CD4-positive, alpha-beta T cell treated with Interleukin-21 for 1 hour (primary cell): ENCODE measurements at places on chromosomes 6 and 20.

DNA sequence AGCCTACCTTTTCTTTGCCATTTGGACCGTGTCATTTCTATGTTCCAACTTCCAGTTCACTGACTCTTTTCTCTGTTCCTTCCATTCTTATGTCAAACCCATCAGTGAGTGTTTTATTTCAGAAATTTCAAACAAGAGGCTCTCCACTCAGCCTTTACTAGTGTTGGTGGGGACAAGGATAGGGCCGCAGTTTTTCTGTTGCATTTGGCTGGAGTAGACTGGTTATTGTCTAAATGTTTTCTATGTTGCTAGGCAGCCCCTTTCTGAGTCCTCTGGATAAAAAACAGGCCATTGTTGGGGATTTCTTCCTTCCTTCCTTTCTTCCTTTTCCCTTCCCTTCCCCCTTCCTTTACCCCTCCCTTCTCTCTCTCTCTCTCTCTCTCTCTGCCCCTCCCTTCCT is 288.6 kb downstream of the PRKN start:
- no peak for DNase-seq

DNA sequence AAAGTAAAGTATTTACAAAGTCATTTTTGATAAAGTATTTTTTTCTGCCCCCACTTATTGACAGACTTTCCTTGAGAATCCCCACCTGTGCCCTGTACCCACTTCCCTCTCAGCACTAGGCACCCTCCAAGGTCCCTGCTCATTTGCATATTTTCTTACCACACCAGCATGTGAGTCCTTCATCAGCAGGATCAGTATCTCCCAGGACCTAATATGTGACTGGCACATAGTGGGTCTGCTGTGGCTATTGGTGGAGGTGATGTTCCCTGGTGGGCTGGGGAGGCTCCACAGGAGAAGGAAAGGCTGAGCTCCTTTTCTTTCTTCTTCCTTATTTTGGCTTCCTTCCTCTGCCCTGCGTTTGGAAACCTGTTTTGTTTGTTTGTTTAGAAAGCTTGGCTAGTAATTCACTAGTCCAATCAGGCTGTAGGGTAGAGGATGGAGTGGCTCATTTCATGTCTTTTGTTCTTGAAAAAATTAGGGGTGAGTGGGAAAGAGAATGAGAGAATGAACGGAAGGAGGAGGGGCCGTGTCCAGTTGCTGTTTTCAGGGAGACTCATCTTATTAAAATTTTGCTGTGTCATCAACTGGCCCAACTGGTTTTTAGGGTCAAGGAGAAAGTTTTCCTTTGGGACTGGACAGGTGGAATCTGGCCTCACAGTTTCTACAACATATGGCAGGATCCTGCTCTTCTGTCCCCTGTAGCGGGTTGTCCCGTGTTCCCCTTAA is 2.8 kb upstream of the RNF24 start:
- DNase-seq, result no peak

- DNase-seq, result no peak
Observed at GRCh38 chr6:98639089-98639635, 195.2 kb upstream of the POU3F2 start.

GRCh38 chr6:149567194-149567586 is 1.0 kb downstream of the GINM1 start:
- peak; percentile 19 for DNase-seq

GRCh38 chr6:126131246-126131645 is 144.9 kb downstream of the TRMT11 start:
- no peak for DNase-seq

GRCh38 chr6:37845930-37846329 is 26.4 kb downstream of the ZFAND3 start:
- no peak for DNase-seq

- DNase-seq, result no peak
Observed at GRCh38 chr6:15284743-15285142, 38.9 kb downstream of the JARID2 start.

GRCh38 chr6:33822575-33823395 is 19.0 kb upstream of the MLN start:
- DNase-seq, result no peak

DNA sequence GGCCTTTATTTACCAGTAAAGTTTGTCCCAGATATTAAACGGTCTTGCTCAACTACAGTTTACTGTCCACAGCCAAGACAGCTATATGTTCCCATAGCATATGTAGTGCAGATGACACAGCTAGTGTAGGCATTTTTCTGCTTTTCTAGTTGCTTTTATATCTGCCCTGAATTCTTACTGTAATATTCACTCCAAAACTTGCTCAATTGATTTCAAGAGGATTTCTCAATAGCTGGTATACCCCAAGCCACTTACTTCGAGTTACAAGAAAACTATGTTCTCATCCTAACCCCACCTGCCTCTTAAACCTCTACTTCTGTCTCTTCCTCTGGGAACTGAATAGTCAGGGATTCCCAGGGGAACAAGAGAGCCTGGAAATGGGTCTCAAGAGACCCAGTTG is 18.9 kb upstream of the ROS1 start:
- no peak for DNase-seq

DNA sequence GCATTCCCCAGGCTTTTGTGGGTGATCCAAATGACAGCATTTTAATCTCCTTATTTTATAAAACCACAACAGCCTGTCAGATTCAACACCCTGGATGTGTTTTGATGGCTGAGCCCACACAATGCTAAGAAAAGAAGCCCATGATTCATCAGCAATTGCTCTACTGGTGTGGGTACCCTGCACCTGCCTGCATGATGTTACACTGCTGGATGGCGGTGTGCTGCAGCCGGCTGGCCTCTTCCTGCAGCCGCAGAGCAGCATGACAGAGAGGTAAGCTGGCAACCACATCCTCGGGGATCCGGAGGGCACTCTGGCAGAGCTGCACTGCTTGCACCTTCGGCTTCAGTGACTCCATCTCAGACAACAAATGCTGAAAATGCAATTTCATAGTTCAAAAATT is 327.5 kb downstream of the SYNE1 start:
- DNase-seq, result peak; percentile 66

DNA sequence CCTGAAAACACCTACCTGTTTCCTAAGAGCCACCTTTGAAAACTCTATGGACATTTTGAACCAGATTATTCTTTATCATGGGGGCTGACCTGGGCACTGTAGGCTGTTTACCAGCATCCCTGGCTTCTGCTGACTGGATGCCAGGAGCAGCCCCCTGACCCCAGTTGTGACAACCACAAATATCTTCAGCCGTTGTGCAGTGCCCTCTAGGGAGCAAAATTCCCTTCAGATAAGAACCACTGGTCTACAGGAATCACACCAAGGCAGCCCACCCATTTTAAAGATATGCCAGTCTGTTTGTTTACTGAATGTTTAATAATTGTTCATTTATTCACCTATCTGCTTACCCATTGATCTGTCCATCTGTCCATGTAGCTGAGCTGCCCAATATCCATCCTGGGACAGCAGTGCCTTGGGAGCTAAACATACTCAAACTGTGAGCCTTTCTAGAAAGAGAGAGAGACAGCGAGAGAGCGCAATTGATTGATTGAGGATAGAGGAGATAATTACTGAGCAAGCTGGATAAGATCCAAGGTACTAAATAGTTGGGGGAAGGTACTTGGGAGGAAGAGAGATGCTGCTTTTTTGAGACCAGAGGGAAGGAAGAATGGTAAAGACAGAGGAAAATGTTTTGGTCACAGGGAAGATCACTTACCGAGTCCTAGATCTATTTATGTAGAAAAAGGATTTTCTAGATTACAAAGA is 276.8 kb downstream of the NRN1 start:
- DNase-seq, result no peak

DNA sequence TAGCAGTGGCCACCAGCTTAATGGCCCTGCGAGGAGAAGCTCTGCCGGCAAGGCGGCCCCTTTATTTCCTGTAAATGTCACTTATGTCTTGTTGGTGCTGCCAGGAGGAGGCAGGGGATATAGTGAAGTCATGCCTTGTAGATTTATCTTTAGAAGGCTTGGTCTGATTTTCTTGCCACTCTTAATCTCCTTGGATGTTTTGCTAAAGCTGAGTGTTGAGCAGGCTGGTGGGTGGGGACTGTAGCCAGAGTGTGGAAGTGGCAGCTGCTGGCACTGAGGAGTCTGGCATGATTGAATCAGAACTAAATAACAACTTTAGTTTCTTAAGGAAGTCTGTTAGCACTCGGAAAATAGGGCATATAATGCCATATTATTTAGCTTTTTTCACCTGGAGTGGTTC is 77.9 kb downstream of the PHF20 start:
- DNase-seq, result no peak

DNA sequence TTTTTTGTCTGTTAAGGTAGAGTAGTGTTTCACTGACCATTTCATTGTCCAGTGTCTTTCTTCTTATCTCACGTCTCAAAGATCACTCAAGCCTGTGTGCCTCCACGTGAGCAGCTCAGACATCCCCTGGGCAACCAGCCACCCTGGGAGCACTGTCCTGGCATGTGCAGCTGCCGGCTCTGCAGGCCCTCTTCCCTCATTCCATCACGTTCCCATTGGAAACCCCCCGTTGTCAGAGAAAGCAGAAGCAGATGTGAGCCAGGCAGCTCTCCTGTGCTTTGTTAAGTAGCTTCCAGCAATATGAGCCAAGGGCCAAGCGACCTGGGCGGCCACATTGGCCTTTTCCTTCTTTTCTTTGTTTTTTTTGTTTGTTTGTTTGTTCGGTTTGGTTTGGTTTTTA is 233.2 kb upstream of the SYNDIG1 start:
- no peak for DNase-seq

DNA sequence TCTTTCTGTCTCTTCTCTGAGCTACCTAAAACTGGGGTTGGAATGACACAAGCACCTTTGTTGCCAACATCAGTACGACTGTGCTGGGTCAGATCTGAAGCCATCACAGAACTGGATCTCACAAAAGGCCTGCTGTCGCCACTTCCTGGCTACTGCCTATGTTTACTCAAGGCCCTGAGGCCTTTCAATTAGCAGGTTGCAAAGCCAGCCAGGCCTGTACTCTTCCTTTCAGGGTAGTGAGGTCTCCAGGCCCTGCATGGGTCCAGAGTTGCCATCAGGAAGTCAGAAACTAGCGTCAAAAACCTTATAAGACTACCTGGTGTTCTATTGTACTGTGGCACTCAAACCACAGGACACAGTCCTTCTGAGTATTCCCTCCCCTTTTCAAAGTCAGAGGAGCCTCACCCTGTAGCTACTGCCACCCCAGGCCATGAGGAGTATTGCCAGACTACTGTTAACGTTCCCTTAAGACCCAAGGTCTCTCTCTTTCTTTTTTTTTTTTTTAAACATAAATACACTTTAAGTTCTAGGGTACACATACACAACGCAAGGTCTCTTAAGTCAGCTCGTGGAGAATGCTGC is 937.4 kb upstream of the GJE1 start:
- DNase-seq, result no peak

GRCh38 chr6:45054610-45055009 is 273.5 kb upstream of the RUNX2 start:
- peak; percentile 10 for DNase-seq

DNA sequence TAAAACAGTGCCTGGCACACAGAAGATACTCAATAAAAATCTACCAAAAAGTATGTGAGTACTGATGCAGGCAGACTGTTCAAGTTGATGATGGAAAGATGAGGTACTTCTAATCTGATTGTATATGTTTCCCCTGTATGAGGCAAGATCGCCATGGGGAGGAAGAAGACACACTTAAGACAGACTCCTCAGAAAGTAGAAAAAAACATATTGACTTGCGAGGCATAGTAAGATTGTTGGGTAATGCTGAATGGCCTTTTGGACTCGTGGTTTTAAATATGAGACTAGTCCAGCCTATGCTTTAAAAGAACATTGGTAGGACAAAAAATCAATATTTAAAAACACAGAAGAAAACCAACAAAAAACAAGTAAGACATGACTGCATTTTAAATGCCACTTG is 72.6 kb downstream of the SHPRH start:
- DNase-seq, result no peak

DNA sequence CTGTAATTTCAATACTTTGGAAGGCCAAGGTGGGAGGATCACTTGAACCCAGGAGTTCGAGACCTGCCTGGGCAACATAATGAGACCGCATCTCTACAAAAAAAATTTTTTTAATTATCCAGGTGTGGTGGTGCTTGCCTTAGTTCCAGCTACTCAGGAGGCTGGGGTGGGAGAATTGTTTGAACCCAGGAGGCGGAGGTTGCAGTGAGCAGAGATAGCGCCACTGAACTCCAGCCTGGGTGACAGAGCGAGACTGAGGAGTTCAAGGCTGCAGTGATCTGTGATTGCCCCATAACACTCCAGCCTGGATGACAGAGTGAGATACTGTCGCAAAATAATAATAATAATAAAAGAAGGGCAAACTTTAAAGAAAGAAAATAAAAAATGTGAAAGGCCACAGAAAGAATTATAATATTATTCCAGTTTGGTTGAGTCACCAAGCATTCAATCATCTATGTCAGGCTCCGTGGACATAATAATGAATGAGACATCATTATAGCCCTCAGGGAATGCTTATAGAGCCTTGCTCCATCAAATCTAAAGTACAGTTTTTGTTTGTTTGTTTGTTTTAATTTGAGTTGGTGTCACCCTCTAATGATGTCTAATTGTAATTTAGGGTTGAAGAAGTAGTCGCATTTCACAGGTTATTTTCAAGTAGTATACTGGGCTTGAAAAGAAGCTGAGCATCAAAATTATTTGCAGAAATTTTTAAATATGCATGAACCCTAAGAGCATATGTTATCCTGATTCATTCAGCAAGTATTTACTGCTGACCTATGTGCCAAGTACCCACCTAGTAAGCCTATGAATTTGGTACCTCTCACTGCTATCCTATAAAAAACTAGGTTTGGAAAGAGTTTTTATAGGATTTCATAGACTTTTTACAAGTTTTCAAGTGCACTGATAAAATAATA is 15.1 kb downstream of the GLYATL3 start:
- no peak for DNase-seq

DNA sequence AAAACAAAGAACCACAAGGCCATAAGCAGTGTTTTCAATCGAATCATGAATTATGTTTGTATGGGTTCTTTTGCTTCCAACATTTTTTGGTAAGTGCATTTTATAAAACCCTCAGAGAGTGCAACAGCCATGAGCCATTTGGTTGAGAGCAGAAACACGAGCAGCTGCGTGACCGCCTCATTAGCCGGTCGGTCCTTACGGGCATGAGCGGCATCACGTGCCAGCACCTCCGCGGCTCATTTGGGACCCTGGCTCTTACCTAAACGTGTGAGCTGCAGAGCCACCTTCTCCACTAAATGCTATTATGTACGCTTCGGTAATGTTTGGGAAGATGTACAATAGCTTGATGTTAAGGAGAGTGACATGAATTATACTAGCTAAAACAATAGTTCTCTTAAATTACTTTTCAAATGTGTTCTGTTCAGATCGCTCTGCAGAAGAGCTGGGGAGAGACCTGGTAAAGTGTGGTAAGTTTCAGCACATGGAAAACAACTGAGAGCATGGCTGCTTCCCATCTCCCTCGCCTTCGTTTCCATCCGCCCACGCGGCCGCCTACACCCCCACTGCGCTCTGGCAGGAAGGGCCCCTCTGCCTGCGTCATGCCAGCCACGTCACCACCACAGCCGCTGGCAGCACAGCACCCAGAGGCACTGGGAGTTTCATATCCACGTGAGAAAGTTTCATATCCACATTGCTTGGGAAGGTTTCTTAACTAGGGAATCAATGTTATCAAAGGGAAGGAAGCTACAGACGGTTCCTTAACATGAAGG is 23.7 kb upstream of the PDE10A start:
- DNase-seq, result no peak
